ENCODE measurements at places on chromosomes 12 and 14. TPM values are rescaled to one million over a fixed set of nuclear protein-coding genes. Genes with fewer than 3 reads are reported as not detected.

DNA sequence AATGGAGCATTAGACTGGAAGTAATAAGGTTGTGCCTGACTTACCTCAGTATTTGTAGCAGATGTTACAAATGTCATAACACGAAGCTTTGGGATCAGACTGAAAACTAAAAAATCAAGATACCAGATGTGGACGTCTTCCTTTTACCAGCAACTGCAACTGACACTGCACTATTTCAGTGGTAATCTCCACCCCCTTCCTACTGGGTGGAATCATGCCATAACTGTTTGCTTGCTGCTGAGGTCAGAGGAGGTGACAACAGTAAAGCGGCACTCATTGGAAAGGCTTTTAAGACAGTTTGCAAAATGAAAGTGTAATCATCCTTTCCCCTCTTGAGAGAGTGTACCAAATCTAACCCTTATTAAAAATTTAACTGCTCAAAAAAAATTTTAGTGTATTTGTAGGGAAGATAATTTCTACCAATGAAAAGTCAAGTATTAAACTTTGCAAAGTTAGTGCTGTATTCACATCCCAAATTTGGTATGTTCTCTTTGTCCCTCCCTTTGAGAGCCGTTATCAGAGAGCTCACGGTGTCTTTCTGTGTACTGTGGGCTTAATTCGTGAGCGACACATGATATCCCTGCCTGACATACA, 420.7 kb downstream of the NPAS3 start:
- H3K36me3 ChIP-seq: no peaks in the 10 kb centered on the region
- no peak overlapping the region for H3K4me3 ChIP-seq
- no peaks in the 10 kb centered on the region for H3K27me3 ChIP-seq
- H3K4me1 ChIP-seq: no peaks in the 10 kb centered on the region
- no peak overlapping the region for H3K27ac ChIP-seq

- no peaks in the 10 kb centered on the region for H3K27me3 ChIP-seq
- no peaks in the 10 kb centered on the region for H3K36me3 ChIP-seq
- DNase-seq: peak; percentile 82
- peak overlapping the region; percentile 49 for H3K27ac ChIP-seq
- H3K4me1 ChIP-seq: peaks cover 12% of the 10 kb centered on the region
Observed at GRCh38 chr12:113933201-113933786, 32.8 kb downstream of the RBM19 start.

GRCh38 chr14:36513012-36513420, 7.0 kb downstream of the NKX2-1 start:
- H3K36me3 ChIP-seq: no peaks in the 10 kb centered on the region
- no peaks in the 10 kb centered on the region for H3K4me1 ChIP-seq
- H3K27me3 ChIP-seq: no peaks in the 10 kb centered on the region

DNA sequence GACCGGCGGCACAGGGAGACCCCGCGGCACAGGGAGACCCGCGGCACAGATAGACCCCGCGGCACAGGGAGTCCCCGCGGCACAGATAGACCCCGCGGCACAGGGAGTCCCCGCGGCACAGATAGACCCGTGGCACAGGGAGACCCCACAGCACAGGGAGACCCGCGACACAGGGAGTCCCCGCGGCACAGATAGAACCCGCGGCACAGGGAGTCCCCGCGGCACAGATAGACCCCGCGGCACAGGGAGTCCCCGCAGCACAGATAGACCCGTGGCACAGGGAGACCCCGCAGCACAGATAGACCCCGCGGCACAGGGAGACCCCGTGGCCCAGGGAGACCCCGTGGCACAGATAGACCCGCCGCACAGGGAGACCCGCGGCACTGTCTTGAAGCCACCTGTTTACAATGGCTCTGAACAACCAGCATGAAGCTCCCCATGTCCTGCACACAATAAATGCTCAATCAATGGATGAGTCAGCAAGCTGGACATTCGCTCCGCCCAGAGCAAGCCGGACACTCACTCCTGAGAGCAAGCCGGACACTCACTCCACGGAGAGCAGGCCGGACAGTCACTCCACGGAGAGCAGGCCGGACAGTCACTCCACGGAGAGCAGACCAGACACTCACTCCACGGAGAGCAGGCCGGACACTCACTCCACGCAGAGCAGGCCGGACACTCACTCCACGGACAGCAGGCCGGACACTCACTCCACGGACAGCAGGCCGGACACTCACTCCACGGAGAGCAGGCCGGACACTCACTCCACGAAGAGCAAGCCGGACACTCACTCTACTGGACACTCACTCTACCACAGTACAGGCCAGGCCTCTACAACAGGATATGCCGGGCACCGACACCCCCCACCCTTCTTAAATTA, 121.9 kb downstream of the RFLNA start:
- no peaks in the 10 kb centered on the region for H3K27me3 ChIP-seq
- no peak overlapping the region for H3K27ac ChIP-seq
- DNase-seq: no peak
- no peaks in the 10 kb centered on the region for H3K36me3 ChIP-seq
- H3K4me1 ChIP-seq: peaks cover 6% of the 10 kb centered on the region

DNA sequence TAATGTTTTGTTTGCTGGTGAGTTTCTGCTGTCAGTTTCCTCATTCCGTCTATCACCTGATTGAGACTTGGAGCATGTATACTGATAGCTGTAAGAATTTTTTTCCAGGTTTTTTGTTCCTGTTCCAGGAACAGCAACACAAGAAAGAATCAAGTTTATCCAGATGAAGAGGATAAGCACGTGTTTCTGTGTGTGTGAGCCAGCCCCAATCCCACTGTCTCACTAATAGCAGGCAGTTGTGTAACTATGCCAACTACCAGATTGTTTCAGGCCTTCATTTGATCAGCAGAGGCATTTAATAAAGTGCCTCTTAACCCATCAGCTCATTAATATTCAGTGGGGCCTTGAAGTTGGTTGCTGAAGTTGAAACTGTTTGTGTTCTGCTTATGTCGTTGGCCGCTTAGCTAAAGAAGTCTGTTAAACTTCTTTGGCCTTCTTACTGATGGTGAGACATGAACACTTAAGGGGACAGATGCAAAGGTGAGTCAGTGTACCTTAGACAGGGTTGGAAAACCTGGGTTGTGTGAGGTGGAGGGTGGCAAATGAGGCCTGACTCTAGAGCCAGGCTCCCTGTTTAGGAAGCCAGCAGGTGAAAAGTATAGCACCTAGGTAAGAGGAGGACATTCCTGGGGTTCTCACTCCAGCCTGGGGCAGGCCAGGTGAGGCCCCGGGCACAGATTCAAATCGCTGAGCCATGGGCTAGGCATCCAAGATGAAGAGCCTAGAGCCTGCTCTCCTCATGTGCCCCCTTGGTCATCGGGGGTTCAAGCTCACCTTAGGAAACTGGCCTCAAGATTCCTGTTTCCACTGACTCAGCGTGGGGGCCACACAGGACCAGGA, 3.7 kb downstream of the ANKRD13A start:
- no peak overlapping the region for H3K27ac ChIP-seq
- H3K36me3 ChIP-seq: no peaks in the 10 kb centered on the region
- peaks cover 7% of the 10 kb centered on the region for H3K4me1 ChIP-seq
- no peak for DNase-seq
- no peak overlapping the region for H3K4me3 ChIP-seq
- no peaks in the 10 kb centered on the region for H3K27me3 ChIP-seq

DNA sequence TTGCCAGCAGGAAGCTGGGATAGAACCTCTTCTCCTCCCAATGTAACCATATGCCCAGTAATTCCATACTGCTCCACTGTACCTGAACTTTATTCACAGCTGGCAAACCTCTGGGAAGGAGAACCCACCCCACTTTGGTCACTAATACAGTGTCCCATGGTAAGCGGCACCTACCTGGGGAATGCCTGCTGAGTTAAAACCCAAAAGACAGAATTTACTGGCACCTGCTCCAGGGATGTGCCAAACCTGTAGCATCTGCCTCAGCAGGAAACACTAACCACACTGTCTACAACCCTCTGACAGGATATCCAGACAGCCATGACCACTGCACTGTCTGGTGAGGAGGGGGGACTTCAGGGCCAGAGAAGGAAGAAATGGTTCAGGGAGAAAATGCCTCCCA, 26.6 kb downstream of the DDX24 start:
- H3K4me1 ChIP-seq: peaks cover 7% of the 10 kb centered on the region
- DNase-seq: no peak
- H3K27me3 ChIP-seq: no peaks in the 10 kb centered on the region

DNA sequence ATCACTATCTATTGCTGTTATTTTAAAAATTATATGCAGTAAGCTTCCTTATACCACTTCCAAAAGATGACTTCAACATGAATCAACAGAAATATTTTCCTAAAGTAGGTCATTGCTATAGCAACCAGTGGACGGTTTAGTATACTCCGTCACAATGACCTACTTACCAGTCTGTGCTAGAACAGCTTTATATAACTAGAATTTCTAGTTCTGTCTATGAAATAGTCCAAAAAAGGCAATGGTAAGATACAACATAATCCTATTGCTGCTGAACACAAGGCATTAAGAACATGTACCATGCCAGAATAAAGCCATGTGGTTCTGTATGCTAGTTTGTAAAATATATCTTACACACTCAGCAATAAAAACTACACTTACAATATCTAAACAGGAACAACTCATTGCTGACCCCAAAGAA, 40.7 kb upstream of the MTERF2 start:
- no peaks in the 10 kb centered on the region for H3K4me1 ChIP-seq
- no peak overlapping the region for H3K4me3 ChIP-seq
- no peaks in the 10 kb centered on the region for H3K36me3 ChIP-seq
- peak overlapping the region; percentile 71 for H3K27ac ChIP-seq

The RNASE4 gene
- 179 TPM for total RNA-seq

The GPRC5D gene
- total RNA-seq: not detected

- no peak overlapping the region for H3K27ac ChIP-seq
- no peak for DNase-seq
- H3K27me3 ChIP-seq: no peaks in the 10 kb centered on the region
- no peaks in the 10 kb centered on the region for H3K36me3 ChIP-seq
Observed at GRCh38 chr14:63860146-63860545, 7.3 kb downstream of the SYNE2 start.
